Brain microvascular endothelial cell (primary cell): ENCODE measurements at places on chromosomes 5 and 9.

DNA sequence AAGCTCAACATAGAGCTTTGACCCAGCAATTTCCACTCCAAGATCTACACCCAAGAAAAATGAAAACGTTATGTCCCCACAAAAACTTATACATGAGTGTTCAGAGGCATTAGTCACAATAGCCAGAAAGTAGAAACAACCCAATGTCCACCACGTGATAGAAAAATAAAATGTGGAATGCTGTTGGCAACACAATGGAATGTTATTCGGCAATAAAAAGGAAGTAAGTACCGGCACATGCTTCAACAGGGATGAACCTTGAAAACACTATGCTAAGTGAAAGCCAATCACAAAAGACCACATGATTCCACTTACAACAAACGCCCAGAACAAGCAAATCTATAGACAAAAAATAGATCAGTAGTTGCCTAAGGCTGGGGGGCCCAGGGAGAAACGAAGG is 6.0 kb downstream of the UBQLN1 start:
- peak; percentile 80 for DNase-seq

DNA sequence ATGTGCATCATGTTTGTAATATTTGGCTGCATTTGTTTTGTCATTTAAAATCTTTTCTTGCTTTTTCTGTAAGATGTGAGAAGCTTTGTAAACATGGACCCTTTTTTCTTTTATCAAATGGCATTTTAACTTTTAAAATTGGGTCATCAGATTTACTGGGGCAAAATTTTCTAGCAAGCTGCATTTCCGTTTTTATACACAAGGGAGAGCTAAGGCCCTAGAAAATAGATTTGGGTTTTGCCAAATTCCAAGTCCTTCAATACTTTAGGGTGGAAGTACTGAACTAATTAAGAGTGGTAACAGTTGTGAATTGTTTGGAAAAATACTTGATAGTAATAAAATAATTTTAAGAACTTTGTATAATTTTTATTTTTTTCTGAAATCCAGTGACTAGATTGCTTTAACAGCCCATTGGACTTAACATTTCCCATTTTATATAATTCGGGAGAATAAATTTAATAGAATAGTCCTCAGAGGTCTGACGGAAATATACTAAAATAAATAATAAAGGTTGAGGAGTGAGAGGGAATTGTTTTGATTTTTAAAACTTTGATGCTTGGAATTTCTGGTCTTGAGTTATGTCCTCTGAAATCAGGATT is 117.4 kb downstream of the SMARCA2 start:
- DNase-seq: no peak

DNA sequence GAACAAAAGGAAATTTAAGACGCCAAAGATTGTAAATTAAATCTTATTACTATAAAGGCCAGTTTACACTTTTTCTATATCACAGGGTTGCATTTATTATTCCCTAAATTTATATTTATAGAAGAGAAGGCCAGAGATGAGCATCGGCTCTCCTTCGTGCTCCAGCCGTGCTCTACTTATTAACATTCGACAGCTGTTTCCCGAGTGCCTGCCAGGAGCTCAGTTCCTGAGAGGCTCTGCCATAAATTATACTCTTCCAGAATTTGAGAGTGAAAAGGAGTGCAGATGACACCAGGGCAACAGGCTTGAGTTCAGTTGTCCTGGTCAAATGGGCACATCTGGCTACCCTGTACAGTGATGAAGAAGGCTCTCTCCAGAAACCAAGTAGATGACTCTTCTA is 70.1 kb downstream of the PCSK5 start:
- no peak for DNase-seq

GRCh38 chr9:116939161-116939560 is 252.1 kb downstream of the TRIM32 start:
- DNase-seq: no peak

GRCh38 chr9:134063088-134063570 is 4.7 kb downstream of the BRD3 start:
- no peak for DNase-seq

DNA sequence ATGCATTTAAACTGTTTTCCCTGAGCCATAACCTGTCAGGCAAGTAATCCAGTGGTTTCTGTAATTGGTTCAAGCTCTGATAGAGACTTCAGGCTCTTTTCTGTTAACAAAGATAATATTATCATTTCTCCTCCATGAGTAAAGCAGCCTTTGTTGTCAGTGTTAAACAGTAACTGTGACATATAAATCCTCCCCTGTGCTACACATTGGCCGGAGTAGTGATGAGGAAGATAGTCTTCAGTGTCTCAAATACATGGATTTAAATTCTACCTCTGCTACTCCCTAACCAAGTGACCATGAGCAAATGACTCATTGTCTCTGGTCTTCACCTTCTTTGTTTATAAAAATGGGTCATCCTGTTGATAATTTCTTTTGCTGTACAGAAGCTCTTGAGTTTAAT is 615.5 kb upstream of the CHD1 start:
- DNase-seq: no peak

DNA sequence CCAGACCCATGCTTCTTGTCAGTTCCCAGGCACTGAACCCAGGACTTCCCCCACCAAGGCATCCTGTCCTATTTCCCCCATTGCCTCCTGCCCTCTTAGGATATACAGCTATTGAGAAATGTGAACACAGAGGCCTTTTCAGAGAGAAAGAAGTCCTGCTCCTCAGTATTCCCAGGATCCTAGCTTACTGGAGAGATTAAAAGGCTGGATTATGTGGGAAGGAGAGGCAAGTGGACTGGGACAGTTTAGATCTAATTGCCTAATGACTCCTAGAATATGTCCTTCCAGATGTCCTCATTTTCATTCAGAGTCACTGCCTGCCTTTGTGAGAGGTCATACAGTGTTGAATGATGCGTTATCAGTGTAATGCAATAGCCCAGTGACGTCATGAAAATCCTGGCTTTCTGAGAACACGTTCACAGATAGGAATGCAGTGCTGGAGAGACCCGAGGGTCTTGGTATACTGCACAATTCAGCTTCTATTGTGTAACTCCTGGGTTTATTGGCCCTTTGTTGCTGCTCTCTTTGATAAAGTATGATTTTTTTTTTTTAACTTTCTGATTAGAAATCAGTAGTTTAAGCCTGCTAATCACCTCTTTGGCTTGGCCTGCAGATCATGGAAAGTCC is 26.2 kb downstream of the WWC1 start:
- peak; percentile 97 for DNase-seq

- peak; percentile 94 for DNase-seq
Observed at GRCh38 chr5:159451197-159452052, 121.1 kb upstream of the IL12B start.
